Stimulated activated CD8-positive, alpha-beta memory T cell treated with anti-CD3 and anti-CD28 coated beads, Interleukin-4, amount 100 ng/mL, for 4 hours (primary cell): ENCODE measurements at places on chromosomes 4 and X.

DNA sequence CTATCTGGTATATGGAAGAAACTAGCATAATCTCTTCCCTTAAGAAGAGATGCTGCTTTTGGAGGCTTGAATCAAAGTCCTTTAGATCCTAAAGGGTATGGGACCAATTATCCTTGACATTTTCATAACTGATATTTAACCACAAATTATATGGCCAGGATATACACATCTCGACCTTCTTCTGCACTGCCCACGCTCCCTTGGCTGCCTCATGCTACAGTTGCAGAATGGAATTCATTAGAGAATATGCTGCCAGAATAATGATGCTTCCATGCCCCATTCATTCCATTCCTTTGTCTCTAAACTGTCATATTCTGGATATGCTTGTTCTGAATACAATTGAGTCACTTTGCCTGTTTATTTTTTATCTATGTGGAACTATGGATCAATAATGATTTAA is 157.1 kb upstream of the PACRGL start:
- DNase-seq: no peak

GRCh38 chr4:78691971-78692821 is 84.0 kb upstream of the BMP2K start:
- DNase-seq: no peak

- no peak for DNase-seq
These were observed 596.5 kb downstream of the NLGN4X start for GRCh38 chrX:5632061-5632614.

- DNase-seq: no peak
These were observed 69.1 kb downstream of the PSAPL1 start for GRCh38 chr4:7365462-7366179.

DNA sequence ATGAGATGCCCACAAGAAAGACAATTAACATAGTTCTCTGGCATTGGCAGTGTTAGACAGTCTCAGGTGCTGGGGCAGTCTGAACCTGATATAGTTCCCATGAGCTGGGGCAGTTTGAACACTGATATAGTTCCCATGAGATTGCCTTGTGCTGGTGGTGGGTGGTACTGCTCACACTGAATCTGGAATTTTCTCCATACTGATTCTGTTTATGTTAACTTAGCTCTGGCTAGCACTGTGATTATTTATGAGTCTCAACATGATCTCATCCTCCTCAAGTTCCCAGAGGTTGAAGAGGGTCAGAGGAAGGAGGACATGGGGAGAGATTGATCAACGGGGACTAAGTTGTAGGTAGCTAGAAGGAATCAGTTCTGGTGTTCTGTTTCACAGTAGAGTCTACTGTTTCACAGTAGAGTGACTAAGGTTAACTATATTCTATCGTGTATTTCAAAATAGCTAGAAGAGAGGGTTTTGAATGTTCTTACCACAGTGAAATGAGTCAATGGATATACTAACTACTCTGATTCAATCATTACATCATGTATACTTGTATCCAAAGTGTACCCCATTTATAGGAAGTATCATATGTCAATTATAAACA is 379.9 kb downstream of the ADAM29 start:
- DNase-seq: no peak

DNA sequence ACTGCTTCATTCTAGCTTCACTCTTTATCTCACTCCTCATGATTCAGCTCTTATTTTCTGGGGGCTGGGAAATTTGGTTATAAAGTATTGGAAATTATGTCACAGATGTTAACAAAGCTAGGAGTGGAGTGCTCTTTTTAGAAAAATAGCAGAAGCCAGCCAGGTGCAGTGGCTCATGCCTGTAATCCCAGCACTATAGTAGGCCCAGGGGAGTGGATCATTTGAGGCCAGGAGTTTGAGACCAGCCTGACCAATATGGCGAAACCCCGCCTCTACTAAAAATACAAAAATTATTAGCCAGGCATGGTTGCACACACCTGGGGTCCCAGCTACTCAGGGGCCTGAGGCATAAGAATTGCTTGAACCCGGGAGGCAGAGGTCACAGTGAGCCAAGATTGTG is 97.2 kb upstream of the GUCY1A1 start:
- no peak for DNase-seq

DNA sequence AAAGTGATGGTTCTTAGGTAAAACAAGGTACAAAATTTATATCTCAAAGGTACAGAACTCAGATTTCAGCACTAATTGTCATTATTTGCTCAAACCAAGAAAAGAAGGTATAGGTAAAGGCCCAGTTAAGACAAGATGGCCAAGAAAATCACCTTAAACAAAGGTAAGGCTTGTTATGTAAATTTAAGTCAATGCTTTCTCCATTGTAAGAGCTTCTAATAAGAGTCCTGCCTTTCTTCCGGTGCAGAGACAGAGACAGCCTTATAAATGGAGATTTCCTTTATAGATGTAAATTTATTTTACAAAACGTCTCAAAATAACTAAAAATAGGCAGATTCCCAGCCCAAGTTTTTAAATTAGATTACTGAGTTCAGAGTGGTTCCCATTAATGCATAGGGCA is 89.9 kb downstream of the EDA start:
- no peak for DNase-seq
